ENCODE measurements at places on chromosomes 13 and 19.

GRCh38 chr19:17405250-17406045 is at the start of gene BST2:
Gene BST2 (minus strand): TSS chr19:17405630. CDS start chr19:17405575, 55 bp downstream.
- peak; percentile 41 for DNase-seq

- DNase-seq = no peak
These were observed 75.3 kb downstream of the CACNA1A start for GRCh38 chr19:13430790-13431582.

DNA sequence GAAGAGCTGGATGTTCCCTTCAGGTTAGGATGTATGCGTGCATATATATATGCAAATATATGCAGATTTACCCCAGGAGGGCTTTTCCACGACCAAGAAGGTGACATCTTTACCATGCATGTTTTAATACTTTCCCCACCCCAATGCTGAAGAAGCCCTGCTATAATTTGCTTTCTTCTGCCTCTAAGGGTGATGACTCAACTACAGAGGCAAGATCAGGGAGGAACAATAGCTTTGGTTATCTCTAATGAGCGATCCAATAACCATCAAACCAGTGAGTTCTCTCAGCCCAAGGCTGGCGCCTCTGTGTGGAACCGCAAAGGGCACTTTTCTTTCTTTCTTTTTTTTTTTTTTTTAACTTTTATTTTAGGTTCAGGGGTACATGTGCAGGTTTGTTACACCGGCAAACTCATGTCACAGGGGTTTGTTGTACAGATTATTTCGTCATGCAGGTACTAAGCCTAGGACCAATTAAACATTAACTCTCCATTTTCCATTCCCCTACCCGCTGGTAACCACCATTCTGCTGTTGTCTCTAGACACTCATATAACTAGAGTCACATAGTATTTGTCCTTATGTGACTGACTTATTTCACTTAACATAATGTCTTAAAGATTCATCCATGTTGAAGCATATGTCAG is 25.7 kb upstream of the UBE2L5 start:
- no peak for DNase-seq

GRCh38 chr13:31805841-31806240 is 66.5 kb downstream of the RXFP2 start:
- no peak for DNase-seq

- no peak for DNase-seq
These were observed 59.1 kb upstream of the GPR183 start for GRCh38 chr13:99366075-99366987.

Measured in head of caudate nucleus (tissue), 42 donors.